Smooth muscle cell of bladder (primary cell): ENCODE measurements at places on chromosomes 11 and 22. TPM values are rescaled to one million over a fixed set of nuclear protein-coding genes. Genes with fewer than 3 reads are reported as not detected.

Gene UCP3
- total RNA-seq, result 0.14 and 0.55 TPM in 2 replicates

Gene TRMT2A
- total RNA-seq, result 34.3 and 47.9 TPM in 2 replicates

Gene FAT3
- 0.14 and 4.8 TPM in 2 replicates for total RNA-seq

Gene SNX15
- total RNA-seq, result 4.8 and 6.9 TPM in 2 replicates

Gene NR1H3
- 21.1 and 23.5 TPM in 2 replicates for total RNA-seq

Gene FAM227A
- 1.6 and 2.1 TPM in 2 replicates for total RNA-seq

Gene ARHGAP8
- 0.28 and 0.74 TPM in 2 replicates for total RNA-seq

Gene CSF2RB
- total RNA-seq, result 0.09 TPM in 1 of 2 replicates, not detected in the other

Gene SYT7
- total RNA-seq, result 0.74 and 1.4 TPM in 2 replicates

Gene LYVE1
- under 0.01 and 0.09 TPM in 2 replicates for total RNA-seq
